SK-N-SH treated with all-trans-retinoic acid at 6 μM for 48 hours (cell line): ENCODE measurements at places on chromosomes 1 and 21.

GRCh38 chr1:227920896-227921295, 26.8 kb downstream of the WNT9A start:
- no peak for ATAC-seq

GRCh38 chr1:244224487-244225430, 173.7 kb downstream of the ZBTB18 start:
- ATAC-seq = no peak

DNA sequence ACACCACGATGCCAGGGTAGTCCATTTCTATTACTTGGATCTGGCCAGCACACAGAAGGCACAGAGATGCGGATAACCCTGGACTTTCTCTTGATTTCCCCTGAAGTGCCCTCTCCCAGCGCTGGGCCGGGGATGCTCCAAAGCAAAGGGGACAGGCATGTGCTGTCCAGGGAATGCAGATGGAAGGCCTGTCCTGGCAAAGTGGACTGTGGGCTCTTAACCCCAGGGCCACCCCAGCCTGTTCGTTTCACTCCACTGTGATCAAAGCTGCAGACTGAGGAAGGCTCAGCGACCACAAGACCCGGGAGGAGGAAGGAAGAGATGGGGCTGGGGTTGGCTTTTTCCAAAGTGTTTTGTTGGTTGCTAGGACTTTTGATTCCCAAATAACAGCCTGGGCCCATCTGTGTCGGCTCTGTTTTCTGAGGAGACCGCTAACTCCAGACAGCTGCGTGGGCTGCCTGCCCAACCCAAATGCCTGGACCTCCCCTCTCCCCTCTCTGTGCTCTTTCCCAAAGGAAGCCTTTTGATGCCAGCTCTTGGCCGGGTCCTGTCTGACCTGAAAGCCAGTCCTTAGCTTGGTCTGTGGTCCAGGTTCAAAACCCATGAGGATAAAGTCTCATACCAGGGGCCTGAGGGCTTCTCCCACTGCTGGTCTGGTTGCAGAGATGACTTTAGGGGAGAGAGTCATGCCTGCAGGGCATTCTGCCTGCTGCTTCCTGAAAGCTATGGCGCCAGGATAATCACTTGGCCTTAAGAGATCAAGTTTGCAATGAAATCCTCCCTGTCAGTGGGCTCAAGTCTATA, 119.6 kb upstream of the CD34 start:
- peak; percentile 2 for ATAC-seq

GRCh38 chr1:223136086-223136485, 7.0 kb downstream of the TLR5 start:
- ATAC-seq = no peak

- peak; percentile 35 for ATAC-seq
Measured at GRCh38 chr21:36909423-36909822, 57.0 kb downstream of the HLCS start.

- no peak for ATAC-seq
Measured at GRCh38 chr1:109322974-109323373, 16.2 kb upstream of the MYBPHL start.

DNA sequence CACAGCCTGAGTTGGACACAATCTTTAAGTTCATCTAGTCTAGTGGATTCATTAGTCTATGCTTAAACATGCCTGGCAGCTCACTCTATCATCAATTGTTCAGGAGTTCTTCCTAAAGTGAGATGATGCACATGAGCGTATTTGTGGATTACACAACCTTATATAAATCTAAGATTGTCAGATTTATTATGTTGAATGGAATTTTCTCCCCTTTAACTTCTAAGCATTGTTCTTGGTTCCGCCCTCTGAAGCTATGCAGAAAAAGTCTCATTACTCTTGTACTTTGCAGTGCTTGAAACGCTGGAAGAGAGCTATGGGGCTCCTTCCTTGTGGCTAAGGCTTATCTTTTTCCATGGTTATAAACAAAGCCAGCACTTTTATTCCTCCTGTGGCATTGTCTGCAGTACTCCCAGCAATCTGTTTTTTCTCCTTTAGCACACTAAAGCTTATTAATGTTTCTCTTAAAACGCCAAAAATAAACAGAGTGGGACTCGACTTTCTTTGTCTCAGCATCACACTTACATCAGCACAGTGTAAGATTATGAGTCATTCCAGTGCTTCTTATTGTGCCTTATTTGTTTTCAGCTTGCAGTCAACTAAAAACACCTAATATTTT, 316.8 kb upstream of the CAMK1G start:
- peak; percentile 63 for ATAC-seq

GRCh38 chr1:61285371-61285885, 203.1 kb downstream of the NFIA start:
- ATAC-seq = no peak

- ATAC-seq = no peak
Measured at GRCh38 chr1:24162201-24162600, 19.3 kb upstream of the IL22RA1 start.

DNA sequence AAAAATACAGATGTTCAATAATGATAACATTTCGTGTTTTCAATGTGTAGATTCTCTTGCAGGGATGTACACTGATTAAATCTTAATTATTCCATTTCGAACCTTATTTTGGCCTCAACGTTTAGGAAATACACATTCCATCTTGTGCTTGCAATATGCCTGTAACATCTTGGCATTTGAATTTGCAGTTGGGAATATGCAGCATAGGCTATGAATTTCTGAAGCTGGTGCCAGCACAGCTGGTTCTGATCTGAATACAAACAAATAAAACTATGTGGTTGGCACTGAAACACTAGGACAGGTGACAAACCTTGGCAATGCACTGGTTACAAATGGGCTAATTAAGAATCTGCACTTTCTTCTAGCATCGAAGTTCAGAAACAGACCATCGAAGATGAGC, 108.4 kb downstream of the ERG start:
- no peak for ATAC-seq

GRCh38 chr1:1398677-1399186, 403 bp downstream of the CCNL2 start:
- ATAC-seq = no peak

GRCh38 chr1:42936309-42937078, 22.2 kb downstream of the SLC2A1 start:
- peak; percentile 23 for ATAC-seq

DNA sequence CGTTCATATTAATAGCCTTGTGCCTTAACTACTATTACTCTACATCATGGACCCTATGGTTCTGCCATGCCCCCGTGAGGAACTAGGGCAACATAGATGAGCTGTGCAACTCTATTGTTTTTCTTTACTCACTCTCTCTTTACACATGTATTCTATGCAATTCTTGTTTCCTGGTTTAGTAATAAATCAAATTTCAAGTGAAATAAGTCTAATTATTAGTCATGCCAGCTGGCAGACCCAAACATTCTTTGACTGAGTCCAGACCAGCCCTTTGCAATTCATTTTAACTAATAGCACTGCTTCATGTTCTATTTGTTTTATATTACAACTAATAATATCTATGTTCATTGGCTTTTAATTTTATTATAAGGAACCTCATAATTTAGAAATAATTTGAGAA, 789.3 kb upstream of the ADAMTS5 start:
- ATAC-seq = no peak

GRCh38 chr1:245835386-245835785, 671.7 kb downstream of the SMYD3 start:
- no peak for ATAC-seq

DNA sequence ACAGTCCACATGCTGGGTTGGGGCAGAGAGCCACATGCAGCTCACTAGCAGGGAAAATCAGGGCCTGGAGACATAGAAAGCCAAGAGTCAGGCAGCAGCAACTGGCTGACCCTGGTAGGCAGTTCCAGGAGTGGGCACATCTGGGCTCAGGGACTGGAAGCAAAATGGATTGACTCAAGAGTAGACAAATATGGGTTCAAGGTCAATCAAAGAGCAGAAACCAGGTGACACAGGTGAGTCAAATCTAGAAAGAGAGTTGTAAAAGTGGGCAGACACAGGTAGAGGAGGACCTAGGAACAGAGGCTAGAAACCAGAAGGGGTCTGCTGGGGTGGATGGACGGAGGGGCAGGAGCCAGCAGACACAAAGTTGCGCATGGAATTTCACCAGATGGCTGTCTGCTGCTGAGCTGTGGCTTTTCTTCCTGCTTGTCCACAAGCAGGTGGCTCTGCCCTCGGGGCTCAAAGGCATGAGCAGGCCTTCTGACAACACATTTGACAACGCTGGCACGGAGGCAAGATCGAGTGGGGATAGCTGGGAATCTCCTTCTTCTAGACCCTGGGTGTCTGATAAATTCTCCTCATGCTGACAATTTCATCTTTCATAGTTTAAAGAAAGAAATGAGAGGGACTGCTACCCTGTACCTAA, 40.8 kb upstream of the IGSF3 start:
- no peak; the same call in 2 of the 3 replicates for ATAC-seq

- no peak; the same call in 2 of the 3 replicates for ATAC-seq
Measured at GRCh38 chr1:87132284-87132870, 196.3 kb upstream of the LMO4 start.

DNA sequence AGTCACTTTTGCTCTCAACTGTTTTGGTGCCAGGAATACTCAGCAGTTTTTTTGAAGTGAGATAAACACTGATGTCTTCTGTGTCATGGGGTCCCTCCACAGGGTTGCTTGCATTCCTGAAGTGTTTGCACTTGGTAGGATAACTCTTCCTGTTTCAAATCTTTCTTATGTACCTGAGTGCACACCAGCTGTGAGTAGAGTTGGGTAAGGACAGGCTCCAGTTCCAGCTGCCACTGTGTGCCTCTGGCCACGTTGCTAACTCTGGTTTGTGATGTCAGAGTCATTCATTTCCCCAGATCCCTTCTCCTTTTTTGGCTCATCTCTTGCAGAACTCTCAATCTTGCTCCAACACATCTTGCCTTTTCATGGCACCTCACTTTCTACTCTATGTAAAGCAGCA, 356.3 kb upstream of the B3GALT2 start:
- peak; percentile 39 for ATAC-seq

GRCh38 chr1:179440971-179441370, 75.2 kb downstream of the AXDND1 start:
- ATAC-seq = no peak

DNA sequence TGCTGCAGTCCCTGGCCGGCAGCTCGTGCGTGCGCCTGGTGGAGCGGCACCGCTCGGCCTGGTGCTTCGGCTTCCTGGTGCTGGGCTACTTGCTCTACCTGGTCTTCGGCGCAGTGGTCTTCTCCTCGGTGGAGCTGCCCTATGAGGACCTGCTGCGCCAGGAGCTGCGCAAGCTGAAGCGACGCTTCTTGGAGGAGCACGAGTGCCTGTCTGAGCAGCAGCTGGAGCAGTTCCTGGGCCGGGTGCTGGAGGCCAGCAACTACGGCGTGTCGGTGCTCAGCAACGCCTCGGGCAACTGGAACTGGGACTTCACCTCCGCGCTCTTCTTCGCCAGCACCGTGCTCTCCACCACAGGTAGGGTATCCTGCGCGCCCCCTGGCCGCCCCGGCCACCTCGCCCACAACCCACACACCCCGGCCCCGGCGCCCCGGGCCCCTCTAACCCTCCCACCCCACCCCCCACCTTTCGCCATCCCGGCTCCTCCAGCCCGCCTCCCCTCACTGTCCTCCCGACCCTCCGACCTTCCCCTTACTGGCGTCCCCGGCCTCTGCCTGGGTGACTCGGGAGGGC, 352 bp downstream of the KCNK1 start:
- peak; percentile 75 for ATAC-seq

DNA sequence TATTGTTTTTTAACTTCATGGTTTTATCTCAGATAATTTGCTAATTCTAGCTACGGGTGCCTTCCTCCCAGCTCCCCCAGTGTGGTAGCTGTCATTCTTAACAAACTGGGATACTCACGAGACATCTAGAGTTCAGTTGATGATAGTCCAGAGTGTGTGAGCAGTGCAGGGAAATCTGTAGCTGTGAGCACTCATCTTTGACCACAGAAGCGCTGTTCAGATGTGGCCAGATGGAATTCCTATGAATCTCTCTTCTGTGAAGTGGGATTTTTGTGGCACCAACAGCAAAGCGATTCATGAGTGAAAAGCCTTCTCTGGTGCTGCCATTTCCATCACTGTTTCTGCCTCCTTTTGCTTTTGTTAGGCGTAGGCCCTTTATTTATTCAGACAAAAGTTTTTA, 125.1 kb downstream of the NFIA start:
- no peak for ATAC-seq

DNA sequence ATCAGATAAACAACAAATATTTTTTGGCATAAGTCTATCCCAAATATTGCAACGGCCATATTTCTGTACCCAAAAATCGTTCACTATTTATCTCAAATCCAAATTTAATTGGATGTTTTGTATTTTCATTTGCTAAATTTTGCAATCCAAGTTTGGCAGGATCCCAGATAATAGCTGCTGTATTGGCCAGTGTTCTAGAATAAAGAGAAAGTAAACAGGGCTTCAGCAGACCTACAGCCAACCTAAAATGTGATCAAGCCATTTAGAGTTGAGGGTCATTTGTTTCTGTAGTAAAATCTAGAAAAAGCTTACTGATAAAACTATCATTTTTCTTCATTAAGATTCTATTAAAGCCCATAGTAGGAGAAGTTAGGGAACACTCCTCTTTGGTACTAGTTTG, 506.6 kb upstream of the PTBP2 start:
- no peak for ATAC-seq

- ATAC-seq = no peak
Measured at GRCh38 chr1:168513656-168514404, 30.0 kb downstream of the XCL2 start.

GRCh38 chr1:34412598-34413370, 236.1 kb downstream of the C1orf94 start:
- ATAC-seq = no peak

DNA sequence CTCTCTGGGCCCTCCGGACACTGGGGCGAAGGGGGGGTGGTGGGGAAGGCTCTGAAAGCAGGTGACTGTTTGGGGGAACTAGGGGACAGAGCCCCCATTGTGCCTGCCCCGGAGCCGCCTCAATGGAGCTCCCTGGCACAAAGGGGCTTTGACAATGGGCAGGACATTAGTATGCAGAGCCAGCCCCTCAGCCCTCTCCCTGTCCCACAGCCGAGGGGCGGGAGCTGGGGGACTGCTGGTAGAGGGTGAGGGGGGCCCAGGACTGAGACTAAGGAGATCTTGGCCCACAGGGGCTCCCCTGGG, 7.8 kb downstream of the KCNJ10 start:
- no peak for ATAC-seq

DNA sequence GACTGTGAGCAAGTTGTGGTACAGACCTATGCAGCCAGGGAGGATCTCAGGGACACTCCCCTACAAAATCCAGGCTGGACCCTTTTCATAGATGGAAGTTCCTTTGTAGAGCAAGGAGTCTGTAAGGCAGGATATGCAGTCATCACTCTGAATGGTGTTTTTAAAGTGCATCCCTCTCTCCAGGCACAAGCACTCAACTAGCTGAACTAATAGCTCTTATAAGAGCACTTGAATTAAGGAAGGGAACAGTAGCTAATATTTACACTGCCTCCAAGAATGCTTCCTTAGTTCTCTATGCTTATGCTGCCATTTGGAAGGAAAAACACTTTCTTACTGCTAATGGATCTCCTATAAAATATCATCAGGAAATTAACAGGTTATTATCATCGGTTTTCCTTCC, 27.0 kb upstream of the SMYD3 start:
- ATAC-seq = no peak

DNA sequence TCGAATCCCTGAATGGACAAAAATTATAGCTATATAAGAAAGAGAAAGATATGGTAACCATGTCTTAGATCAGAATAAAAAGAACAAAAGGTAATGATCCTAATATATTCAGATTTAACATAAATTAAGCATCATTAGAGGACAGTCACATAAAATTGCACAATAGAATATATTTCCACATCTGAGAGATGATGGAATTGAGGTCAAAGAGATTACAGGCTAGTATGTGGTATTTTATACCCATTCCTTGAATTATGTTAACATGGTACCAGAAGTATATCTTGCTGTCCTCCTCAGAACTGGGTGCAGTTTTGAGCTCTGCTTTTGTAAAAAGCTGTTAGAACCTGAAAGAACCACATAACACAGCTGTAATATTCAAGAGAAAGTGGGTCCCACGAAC, 245.6 kb upstream of the HOOK1 start:
- ATAC-seq = no peak
